ENCODE measurements at places on chromosomes 1 and 21.

DNA sequence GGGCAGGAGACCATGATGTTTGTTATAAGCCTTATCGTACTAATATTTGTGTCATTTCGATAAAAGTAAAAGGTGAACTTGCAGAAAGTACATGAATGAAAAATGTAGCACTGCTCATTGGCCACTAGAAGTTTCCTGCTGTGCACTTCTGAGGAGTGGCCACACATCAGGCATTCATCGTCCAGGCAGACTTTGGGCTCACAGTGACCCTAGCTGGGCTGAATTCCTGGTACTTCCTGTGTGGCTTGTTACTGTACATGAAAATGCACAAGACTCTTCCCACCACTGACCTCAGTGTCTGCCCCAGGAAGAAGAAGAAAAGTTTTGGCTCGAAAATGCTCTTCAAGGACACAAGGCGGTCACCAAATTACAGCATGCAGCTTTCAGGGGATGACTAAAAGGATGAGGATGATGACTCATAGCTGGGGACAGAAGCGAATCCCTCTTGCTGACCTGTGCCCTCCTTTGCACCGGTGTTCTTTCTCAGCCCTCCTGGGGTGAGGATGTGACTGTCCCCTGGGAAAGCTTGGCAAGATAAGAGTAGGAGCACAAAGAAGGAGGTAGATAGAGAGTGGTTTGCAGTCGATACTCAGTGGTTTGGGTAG lies 252.4 kb upstream of the KAZN start:
- peak; percentile 17 for DNase-seq

DNA sequence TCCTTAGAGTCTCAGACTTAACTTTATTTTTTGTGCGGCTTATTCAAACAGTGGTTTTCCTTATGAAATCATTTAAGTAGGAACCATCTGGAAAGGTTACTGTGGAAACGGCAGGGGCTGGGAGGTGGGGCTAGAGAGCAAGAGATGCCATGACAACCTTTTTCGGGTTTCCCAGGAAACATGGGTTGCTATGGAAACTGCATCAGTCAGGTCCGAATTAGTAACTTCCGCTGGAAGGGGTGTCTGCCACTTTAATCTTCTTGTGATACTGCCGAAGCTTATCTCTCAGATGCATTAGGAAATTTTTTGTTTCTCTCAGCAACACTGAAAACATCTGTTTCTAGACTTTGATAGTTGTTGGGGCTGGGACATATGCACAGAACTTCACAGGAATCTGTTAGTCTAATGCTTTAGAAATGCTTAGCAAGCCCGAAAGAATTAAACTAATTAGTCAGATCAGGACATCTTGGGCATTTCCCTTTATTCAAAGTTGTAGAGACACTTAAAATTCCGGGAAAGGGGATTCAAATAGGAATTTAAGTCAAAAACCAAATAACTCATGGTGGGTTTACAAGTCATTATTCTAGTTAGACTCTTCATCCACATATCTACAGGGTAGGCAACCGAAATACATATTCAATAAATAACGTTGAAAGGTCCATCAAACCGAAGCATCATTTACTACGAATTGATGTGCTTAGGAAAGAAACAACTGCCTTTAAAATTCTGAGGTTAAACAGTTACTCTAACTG lies 2.6 kb downstream of the KCNA3 start:
- DNase-seq, result no peak

DNA sequence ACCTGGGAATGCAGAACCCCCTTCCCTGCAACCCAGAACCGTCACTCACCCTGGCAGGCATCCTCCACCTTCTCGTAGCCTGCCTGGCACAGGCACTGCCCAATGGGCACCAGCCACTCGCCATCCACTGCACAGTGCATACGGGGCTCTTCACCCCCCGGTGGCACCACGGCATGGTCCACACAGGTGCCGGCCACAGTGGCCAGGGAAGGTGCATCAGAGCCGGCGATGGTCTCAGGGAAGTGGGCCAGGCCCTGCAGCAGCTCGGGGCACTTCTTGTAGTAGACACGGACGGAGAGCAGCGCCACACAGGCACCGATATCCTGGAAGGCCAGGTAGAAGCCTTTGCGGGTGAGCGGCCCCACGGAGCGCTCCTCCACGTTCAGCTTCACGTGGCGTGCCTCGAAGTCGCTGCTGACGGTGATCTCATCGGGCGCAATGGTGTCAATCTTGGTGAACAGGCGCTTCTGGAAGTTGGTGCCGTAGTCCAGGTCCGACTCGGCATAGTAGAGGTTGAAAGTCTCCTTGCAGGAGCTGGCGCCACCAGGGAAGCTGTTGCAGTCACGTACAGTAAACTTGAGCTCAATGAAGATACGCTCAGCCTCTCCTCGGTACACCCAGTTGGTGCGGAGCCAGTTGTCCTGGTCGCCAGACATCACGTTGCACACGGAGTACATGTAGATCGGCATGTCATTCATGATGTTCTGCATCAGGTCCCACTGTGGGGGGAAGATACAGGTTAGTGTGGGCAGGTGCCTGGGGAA lies 7.4 kb downstream of the EPHA2 start:
- no peak for DNase-seq

DNA sequence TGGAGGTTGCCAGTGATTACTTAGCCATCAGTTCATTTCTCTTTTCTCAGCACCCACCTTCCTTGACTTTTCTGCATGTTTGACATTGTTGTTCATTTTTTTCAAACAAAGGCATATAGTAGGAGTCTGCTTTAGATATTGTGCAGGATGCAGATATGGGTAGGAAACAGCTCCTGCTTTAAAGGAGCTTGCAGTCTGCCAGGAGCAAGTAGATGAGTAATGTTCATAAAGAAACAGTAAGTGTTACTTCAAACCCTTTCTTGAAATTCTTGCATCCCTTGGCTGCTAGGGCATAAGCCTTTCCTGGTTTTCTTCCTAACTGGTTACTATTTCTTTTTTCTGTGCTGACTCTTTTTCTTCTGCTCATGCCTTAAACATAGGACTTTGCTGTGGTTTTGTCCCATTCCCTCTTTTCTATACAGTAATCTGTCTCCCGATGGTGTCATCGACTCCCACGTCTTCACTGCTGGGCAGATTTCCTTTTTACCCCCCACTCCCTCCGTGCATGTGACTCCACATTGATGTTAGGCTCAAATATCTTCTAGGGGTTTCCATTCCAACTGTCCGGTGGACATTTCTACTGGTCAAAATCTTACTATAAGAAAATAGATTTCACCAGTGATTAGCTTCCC lies 20.4 kb downstream of the PTGFRN start:
- DNase-seq, result no peak

- no peak for DNase-seq
Observed at GRCh38 chr1:185409763-185410528, 92.9 kb upstream of the IVNS1ABP start.

- DNase-seq, result no peak
Observed at GRCh38 chr1:174112489-174113162, 46.7 kb upstream of the RABGAP1L start.

GRCh38 chr21:15051644-15052458 lies 12.9 kb downstream of the NRIP1 start:
- peak; percentile 67 for DNase-seq

DNA sequence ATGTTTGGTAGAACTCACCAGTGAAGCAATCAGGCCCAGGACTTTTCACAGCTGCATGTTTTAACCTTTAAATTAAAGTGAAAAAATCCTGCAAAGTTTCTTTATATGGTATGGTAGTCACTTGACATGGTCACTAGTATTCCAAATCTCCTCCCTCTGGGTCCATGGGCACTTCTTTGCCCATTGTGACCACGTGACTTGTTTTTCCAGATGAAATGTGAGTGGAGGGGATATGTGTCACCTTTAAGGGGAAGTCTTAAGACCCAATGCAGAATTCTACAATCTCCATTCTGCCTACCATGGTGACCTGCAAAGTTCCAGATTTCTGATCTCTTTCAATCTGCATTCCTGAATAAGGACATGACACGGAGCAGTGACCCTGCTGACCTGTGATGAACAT lies 152.8 kb downstream of the C1orf21 start:
- DNase-seq, result no peak

- no peak for DNase-seq
Observed at GRCh38 chr1:88612292-88612691, 71.8 kb upstream of the PKN2 start.

DNA sequence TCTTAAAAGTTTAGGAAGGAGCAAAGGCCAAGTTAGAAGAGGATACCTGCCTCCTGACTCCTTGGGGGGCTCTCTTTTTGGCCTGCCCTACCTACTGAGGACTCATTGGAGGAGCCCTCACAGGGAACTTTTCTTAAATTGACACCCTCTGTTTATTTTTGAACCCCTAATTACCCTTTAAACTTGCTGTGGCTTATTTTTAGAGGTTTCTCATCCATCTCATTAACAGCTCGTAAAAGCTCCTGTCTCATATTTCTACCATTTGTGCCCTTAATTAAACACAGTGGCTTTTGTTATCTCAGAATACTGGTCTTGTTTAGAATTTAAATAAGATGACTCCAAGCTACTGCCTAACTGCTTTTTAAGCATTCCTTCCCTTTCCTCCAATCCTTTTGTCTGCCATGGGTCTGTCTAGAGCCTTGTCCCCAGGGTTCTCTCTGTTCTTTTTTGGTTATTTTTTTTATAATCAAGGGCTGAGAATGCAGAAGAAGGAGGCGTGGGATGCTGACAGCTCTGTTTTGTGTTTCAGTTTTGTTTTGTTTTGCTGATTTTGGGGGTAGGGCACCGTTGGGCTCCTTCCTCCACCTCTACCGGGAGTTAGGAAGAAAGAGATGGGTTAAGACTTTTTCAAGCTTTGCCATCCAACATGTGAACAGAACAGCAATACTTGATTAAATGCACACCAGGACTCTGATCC lies 78.0 kb downstream of the SYT6 start:
- DNase-seq, result no peak

DNA sequence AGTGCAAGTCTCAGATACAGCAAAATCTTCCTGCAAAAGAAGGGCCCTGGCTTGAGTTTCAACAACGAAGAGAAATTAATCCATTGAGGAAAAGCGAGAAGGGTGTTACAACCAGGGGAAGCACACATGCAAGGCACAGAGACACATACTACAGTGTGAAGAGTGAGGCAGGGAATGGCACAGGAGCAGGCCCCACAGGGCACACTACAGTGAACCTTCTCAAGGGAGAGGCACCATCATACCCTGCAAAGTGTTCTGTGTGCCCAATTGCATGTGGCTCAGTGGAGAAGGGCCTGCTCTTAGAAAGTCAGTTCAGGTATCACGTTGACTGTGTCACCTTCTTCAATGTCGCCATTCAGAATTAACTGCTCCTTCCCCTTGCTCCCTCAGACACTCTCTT lies 60.3 kb downstream of the LMX1A start:
- no peak for DNase-seq

DNA sequence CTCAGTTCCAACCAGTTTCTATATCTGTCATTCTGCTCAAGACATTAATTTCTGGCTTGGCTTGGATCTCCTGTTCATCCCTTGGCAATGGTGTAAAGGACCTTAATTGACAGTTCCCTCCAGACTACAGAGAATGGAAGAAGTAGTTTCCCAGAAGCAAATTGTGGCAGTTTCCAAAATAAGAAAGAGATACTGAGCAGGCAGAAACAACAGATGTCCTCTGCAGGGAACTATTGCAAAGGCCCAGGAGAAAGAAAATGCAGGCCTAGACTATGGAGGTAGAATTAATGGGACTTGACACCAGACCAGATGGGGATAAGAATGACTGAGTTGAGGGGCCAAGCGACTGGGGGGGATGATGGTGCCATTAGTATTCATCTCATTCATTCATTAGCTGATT lies 6.1 kb upstream of the AK2 start:
- no peak for DNase-seq

GRCh38 chr1:3586986-3587759 lies 24.1 kb downstream of the MEGF6 start:
- no peak for DNase-seq

GRCh38 chr1:159867664-159868026 lies 5.2 kb upstream of the VSIG8 start:
- peak; percentile 61 for DNase-seq

GRCh38 chr1:37553927-37554808 lies at the start of gene SNIP1:
SNIP1 (minus strand) TSS chr1:37554293; CDS start chr1:37554229, 64 bp downstream.
- peak; percentile 91 for DNase-seq

Data from ACHN (cell line).